NCI-H187 (cell line): ENCODE measurements at places on chromosomes 13 and 19.
A peak's percentile ranks its signal among the peaks of the same experiment; 100 is the strongest.

DNA sequence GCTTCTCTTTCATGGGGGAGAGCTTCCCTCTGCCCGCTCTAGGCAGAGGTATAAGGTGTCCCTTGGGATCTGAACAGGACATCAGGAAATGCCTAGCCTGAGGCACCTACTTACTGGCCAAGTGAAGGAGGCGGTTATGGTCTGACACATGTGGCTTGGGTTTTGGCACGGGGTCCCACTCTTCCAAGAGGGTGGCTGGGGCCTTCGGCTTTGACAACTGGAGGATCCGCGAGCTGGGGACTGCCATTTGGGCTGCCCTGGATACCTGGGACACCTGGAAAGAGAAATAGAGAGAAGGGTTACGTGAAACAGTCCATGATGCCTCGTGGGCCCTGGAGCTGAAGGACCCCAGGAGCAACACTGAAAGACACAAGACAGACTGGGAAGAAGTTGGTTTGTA, 22.4 kb upstream of the MIER2 start:
- DNase-seq = no peak

DNA sequence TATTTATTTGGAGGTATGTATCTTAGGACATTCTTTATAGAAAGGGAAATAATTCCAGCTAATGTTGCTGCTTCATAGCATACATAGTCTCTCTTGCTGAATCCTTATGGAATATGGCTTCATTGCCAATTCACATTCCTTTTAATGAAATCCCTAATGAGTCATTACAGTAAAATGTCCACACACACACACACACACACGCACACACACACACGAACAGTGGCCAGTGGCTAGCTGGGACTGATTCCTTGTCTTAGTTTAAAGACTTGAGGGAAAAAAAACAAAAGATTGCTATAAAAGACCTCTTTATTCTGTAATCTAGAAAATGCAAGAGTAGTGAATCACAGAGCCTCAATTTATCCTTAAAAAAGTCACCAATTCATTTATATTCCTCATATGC, 301.6 kb downstream of the SLITRK6 start:
- no peak for DNase-seq

- peak; percentile 77 for DNase-seq
Measured at GRCh38 chr13:52599037-52599847, 43.0 kb upstream of the HNRNPA1L2 start.

GRCh38 chr19:46189971-46190888, 39.3 kb upstream of the IGFL1 start:
- no peak for DNase-seq

DNA sequence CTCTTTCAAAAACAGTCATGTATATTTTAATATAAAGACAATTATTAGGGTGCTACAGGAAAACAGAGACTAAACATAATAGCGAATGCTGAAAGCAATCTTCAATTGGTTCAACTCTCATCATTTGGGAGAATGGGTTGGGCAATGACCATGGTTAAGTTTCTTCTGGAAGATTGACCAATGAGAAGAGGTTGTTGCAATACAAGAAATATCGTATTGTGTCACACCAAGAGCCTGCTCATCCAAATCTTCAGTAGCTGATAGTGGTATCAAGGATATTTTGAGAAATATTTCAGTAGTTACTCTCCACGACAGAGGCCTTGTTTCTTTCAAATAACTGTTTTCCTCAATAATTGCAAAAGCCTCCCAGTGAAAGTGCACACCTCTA, 83.0 kb upstream of the FNDC3A start:
- DNase-seq = no peak

GRCh38 chr13:36870050-36870692, 49.9 kb downstream of the SMAD9 start:
- DNase-seq = no peak
